NCI-H748 treated with DMSO at 0.1 percent for 48 hours (cell line): ENCODE measurements at places on chromosomes 11 and 22.
A peak's percentile ranks its signal among the peaks of the same experiment; 100 is the strongest.

DNA sequence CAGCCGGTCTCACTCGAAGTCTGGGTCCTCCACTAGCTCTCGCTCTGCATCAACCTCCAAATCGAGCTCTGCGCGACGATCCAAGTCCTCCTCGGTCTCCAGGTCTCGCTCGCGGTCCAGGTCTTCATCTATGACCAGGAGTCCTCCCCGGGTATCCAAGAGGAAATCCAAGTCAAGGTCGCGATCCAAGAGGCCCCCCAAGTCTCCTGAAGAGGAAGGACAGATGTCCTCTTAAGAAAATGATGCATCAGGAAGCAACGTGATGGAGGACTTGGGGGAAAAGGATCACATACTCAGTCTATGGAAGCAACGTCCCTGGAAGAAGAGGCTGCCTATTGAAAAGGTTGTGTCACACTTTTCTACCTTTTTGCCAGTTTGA, 1.1 kb downstream of the SRSF8 start:
- DNase-seq = peak; percentile 39

DNA sequence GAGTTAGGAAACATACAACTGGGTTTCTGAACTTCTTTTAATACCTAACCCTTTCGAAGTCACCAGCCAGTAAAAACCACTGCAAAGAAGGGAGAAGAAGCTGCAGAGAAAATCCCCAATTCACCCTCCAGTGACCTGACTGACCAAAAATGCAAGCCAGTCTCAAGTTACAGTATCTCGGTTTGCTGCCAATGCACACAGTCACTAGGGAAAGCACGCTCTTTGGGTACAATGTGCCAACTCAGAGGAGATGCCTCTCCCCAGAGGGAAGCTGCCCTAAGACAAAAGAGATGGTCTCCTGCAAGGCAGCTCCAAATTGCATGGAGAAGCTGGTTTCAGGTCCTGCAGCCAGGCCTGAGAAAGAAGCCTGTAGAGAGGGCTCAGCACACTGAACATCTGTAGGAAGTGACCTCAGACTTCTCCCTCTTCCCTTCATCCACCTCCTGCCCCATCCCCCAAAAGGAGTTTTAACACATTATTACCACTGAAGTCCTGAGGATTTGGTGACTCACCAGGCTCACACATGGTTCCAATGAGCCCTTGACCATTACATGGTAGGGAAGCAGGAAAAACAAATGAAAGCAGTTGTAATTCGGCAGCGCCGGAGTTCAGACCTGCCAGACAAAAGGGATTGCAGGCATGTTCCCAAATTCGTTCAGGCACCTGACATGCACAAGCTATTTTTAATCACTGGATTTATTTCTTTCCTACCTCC, 90.1 kb downstream of the ETS1 start:
- no peak for DNase-seq

DNA sequence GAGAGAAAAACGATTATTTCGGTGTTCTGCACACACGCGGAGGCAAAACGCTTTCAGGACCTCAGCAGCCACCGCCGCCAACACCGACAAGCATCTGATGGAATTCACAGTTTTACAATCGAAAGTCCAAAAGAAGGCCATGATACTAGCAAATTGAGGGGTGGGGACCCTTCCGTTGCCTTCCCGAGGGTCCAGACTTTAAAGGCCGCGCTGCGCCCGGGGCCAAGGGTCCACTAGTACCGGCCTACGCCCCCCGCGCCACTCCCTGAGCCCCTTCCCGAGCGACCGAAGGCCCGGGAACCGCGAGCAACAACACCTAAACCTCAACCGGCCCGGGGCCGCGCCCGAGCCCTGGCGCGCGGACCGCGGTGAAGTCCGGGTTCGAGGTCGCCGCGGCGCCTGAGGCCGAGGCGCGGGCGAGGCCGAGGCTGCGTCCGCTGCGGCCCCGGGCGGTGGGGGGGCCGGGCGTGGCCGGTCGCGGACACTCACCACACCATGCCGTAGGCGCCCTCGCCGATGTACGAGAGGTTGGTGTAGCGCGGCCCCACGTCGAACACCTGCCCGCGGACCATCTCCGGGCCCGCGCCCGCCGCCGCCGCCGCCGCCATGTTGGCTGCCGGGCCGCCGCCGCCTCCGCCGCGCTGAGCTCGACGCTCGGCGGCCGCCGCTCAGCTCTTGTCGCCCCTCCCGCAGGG, 465 bp downstream of the MAPK1 start:
- no peak for DNase-seq

- no peak for DNase-seq
Measured at GRCh38 chr11:93396316-93396715, 65.8 kb downstream of the DEUP1 start.
